Activated T-helper 1 cell treated with Interleukin-2 at 50 U/mL for 16 hours (primary cell): ENCODE measurements at places on chromosomes 12 and 14.

- no peak for DNase-seq
These were observed 1323.3 kb downstream of the LRFN5 start for GRCh38 chr14:42929806-42930480.

DNA sequence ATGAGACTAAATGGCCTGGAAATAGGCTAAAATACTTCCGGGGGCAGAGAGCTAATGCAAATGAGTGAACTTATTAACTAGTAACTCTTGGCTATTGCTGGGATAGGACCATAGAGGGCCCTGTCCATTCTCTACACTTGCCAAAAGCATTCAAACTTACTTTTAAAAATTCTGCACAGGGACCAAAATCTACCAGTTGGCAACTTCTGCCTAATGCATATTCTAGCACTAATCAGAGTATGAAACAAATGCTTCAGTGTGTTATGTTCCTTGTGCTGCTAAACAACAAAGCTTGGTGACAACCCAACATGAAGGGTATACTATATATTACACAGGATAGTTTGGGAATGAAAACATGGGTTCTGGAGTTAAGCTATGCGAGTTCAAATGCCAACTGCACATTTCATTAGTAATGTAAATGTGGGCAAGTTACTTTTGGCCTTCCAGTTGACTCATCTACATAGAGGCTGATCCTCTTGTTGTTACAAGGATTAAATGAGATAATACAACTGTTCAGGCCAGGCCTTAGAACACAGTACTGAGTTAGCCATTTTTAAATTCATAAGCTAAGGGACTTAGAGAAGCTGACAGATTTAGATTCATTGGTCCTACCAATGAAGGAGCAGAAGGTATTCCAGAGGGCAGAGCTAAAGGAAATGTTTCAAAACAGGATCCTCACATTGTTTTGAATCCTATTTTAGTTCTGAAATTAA lies 32.4 kb downstream of the HIGD1C start:
- no peak for DNase-seq

GRCh38 chr12:115377779-115378178 lies 693.8 kb upstream of the TBX3 start:
- no peak for DNase-seq

GRCh38 chr12:11812586-11813437 lies 163.3 kb downstream of the ETV6 start:
- DNase-seq = no peak

GRCh38 chr14:57293866-57294837 lies 25.4 kb downstream of the AP5M1 start:
- no peak for DNase-seq

GRCh38 chr14:34749408-34749807 lies 35.0 kb upstream of the CFL2 start:
- DNase-seq = no peak

- DNase-seq = no peak
These were observed 512.1 kb downstream of the AACS start for GRCh38 chr12:125577334-125577733.
